Eye (tissue), 1 donor: ENCODE measurements at places on chromosomes 3 and 15.

- no peak for DNase-seq
Observed at GRCh38 chr3:150210461-150211110, 197.5 kb upstream of the TSC22D2 start.

- no peak for DNase-seq
Observed at GRCh38 chr3:52722491-52722890, 16.6 kb downstream of the SPCS1 start.

DNA sequence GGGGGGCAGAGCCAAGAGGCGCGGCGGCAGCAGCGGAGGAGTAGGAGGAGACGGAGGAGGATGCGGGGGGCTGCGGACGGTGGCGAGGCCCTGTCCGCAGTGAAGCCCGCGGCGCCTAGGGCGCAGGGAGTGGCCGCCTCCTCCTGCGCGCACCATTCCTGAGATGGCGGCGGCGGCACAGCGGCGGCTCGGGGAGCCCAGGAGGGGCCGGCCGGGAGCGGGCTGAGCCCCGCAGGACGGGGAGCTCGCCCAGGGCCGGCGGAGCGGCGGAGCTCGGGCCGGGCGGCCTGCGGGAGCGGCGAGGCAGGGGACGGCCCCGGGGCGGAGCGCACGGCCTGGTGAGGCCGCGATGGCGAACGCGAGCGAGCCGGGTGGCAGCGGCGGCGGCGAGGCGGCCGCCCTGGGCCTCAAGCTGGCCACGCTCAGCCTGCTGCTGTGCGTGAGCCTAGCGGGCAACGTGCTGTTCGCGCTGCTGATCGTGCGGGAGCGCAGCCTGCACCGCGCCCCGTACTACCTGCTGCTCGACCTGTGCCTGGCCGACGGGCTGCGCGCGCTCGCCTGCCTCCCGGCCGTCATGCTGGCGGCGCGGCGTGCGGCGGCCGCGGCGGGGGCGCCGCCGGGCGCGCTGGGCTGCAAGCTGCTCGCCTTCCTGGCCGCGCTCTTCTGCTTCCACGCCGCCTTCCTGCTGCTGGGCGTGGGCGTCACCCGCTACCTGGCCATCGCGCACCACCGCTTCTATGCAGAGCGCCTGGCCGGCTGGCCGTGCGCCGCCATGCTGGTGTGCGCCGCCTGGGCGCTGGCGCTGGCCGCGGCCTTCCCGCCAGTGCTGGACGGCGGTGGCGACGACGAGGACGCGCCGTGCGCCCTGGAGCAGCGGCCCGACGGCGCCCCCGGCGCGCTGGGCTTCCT is at the start of gene GPR27:
TSS of gene GPR27 (plus strand) at position 155 of the 909 bp plus-strand sequence. CDS start at position 350, 195 bp downstream.
- peak; percentile 80 for DNase-seq

GRCh38 chr15:59701880-59702279 is 12.8 kb upstream of the BNIP2 start:
- DNase-seq, result no peak

DNA sequence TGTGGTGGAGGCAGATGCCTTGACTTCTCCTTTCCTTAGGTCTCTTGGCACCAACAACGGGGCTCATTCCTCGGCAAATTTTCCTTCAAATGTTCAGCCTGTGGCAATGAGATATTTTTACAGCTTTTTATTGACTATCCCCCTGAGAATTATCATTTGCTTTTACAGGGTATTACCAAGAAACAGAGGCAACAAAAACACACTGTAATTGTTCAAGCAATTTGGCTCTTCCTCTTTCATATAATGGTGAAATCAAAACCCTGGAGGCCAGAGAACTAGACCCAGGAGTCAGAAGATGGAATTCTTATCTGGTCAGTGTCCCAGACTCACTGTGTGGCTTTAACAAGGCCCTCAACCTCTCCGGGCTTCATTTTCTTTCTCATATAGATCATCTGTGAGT is 40.1 kb downstream of the TRIM42 start:
- no peak for DNase-seq

- DNase-seq, result no peak
Observed at GRCh38 chr3:160544844-160545503, 20.4 kb downstream of the KPNA4 start.

- no peak for DNase-seq
Observed at GRCh38 chr15:42064271-42064670, 30.1 kb downstream of the PLA2G4D start.

DNA sequence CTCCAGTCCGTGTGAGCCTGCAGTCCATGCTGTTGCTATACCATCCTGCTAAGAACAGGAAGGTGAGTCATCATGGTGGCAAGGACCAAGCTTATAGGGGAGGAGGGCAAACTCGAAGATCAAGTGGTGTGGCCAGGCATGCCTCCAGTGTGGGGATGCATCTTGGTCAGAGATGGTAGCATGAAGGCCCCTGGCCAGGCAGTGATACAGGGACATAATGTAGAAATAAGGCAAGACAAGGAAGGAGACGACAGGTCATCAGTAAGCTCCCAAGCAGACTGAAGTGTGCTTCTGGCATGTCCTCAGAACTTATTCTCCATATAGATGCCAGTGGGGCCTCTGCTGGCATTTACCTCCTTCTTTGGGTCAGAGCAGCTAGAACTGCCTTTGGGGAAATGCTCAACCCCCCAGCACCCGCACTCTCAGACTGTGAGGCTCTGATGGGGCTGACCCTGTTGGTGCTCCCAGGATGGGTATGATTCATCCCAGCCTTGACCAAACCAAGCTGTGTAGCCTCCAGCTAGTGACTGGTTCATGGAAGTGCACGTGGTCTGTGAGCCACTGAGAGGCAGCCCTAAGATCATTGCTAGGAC is 52.5 kb upstream of the ATP2B2 start:
- DNase-seq, result no peak

DNA sequence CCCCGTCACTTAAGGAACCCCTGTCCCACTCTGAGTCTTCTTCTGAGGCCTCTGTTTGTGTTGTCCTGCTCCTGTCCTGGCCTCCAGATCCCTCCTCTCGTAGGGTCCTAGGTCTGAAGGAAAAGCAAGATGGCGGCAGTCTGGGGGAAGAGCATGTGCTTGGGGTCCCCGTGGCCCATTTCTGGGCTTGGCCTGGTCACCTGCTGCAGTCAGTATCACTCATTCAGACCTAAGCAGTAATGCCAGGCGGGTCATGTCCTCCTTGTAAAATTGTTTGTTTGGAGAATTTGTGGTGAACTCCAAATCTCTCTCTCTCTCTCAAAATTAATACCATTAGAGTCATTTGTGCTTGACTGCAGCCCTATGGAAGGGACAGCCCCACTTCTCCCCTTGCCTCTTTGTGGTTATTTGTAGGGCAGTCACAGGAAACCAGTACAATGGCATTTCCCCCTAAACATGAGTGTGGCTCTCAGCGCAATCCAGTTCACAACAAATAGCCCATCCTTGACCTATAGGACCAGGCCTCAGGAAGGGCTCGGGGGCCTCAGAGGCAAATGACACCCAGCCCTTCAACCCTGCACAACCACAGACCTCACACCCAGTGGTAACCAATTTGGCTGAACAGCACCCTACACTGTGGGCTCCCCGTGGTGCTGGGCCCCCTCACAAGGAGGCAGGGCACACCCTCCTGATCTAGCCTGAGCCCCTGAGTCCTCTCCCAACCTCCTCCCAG is 173.5 kb downstream of the OR4M2 start:
- no peak for DNase-seq

- DNase-seq, result no peak
Observed at GRCh38 chr3:59759298-59760031, 709.6 kb upstream of the CFAP20DC start.

DNA sequence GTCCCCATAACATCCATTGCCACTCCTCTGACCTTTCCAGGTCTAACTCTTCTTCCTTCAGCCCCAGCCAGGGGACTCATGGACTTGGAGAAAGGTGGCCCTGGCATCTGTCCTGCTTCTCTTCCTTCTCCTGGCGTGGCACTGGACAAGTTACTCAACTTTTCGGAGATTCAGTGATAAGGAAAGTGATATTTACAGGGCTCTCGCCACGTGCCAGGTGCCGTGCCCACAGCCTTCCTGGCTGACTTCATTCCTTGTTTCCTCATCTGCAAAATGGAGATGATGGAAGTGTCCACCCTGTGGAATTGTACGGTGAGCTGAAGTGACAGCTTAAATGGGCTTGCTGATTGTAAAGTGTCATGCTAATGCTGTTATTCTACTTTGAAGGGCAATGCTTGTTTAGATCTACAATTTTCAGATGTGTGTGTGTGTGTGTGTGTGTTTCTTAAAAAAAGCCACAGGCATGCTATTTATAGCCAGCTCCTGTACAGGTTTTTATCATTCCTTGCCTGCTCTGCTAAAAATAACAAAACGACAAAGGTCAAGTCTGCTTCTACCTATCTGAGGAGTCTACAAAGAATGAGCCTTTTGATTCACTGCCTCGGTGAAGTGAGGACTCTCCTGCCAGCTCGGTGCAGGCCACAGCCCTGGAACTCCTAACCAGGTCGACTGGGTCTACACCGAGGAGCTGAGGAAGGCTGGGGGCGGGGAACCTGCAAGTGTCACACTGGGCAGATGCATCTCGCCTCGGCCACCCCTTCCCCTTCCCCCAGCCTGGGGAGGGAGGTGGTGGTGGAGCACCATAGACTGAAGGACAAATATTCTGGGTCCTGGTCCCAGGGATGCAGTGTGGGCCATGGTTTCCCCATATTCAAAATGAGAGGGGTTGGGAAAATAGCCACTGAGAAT is 11.4 kb upstream of the ATP2B2 start:
- DNase-seq, result no peak

- no peak for DNase-seq
Observed at GRCh38 chr15:91142106-91142744, 42.2 kb downstream of the SV2B start.

GRCh38 chr3:166510382-166510781 is 673.2 kb upstream of the BCHE start:
- no peak for DNase-seq

DNA sequence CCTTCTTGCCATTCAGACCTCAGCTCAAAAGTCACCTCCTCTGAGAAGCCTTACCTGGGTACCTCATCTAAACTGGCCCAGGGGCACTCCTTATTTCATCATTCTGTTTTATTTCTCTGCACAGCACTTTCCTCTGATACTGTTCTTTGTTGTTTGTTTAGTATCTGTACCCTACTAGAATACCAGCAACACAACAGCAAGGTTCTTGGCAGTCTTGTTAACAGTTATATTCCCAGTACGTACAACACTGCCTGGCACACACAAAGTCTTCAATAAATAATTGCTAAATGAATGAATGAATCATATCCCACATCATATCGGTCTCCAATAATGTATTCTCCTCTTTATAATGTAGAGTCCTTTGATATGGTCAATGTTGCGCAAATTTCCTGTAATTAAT is 188.1 kb downstream of the FOXP1 start:
- no peak for DNase-seq

DNA sequence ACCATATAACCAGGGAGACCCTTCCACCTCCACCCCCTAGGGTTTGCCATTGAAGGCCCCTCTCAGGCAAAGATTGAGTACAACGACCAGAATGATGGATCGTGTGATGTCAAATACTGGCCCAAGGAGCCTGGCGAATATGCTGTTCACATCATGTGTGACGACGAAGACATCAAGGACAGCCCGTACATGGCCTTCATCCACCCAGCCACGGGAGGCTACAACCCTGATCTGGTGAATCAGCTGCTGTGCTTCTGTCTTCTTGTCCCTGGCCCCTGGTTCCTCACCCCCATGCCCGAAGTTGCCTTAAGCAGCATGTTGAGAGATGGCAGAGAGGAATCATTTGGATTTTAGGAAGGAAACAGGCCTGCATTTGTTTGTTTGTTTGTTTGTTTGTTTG is 98.4 kb downstream of the FLNB start:
- no peak for DNase-seq

GRCh38 chr3:16305111-16305541 is 40.1 kb downstream of the OXNAD1 start:
- no peak for DNase-seq

- no peak for DNase-seq
Observed at GRCh38 chr3:78571486-78571885, 1196.3 kb downstream of the ROBO1 start.

GRCh38 chr15:57213862-57214261 is 162.4 kb upstream of the CGNL1 start:
- peak; percentile 95 for DNase-seq

- no peak for DNase-seq
Observed at GRCh38 chr15:52717924-52718323, 38.7 kb upstream of the ATOSA start.

DNA sequence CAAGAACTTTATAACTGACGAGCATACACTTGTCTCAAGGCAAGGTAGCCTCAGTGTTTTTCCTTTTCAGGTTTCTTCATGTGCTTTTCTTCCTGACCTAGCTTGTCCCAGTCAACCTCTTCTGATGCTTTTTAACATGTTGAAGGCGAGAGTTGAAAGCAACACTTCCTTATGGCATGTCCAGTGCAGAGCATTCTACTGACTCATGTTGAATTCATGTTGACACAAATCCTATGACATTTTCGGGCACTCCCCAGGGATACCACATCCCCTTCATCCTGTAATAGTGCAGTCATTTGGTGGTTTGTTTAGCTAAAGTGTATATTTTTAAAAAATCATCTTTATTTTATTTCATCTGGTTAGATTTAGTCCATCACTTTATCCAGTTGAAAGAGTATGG is 75.9 kb upstream of the CBLB start:
- no peak for DNase-seq

DNA sequence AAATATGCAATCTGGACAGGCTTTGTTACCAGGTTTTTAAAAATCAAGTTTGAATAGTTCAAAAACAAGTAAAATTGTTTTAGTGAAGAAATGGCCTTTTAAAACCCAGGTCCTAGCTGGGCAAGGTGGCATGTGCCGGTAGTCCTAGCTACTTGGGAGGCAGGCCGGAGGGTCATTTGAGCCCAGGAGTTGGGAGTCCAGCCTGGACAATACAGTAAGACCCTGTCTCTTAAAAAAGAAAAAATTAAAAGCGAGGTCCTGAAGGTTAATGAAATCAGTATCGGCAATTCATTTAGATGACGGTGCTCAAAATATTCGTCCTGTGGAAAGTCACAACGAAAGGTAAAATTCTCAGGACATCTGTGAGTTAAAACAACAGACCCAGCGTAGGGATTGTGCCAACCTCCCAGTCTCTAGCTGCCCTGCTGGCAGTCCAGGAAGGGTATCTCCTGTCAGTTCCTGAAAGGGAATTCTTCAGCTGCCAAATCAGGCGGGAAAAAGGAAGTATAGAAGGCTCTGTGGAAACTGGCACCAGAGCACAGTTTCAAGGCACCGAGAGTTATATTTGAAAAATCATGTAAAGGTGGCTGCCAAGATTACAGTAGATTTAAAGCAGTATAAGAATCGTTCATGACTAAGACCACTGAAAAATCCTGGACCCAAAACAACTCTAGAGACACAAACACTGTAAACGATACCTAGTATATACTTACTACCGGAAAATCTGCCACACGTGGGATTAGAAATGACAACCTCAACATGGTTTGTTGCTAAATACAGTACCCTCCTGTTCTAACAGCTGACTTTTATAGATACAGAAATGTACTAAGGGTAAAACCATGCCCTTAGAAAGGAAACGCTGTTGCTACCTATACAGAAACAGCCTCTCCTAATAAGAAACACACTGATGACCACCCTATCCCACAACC is 1.2 kb upstream of the ABHD17C start:
- DNase-seq, result no peak

- no peak for DNase-seq
Observed at GRCh38 chr3:148229107-148229506, 468.6 kb upstream of the AGTR1 start.

DNA sequence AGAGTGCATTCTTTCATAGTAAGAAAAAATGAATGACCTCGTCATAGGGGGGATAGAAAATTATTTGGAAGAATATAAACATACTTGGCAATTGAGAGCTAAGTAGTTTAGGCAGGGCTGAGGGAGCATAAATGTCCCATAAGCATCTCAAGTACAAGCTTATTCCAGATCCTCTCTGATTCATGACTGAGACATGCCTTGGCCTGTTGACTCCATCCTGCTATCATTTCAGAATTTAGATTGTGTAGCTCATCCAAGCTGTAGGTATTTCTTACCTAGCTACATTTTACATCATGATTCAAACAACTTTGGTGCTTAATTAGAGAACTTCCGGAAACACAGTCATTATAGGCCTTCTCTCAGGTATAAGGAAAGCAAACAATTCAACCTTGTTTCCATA is 12.3 kb downstream of the POGLUT1 start:
- no peak for DNase-seq
